ENCODE measurements at places on chromosomes 2 and 18. TPM values are rescaled to one million over a fixed set of nuclear protein-coding genes. Genes with fewer than 3 reads are reported as not detected.
A peak's percentile ranks its signal among the peaks of the same experiment; 100 is the strongest.

- no peak for DNase-seq
These were observed 197.7 kb downstream of the MTX2 start for GRCh38 chr2:176466918-176467452.

The SP5 gene
- not detected for polyA plus RNA-seq

The CCL20 gene
- polyA plus RNA-seq: 0.21 TPM

The FBXO15 gene
- polyA plus RNA-seq: 4.6 TPM

The CTDSP1 gene
- 22.6 TPM for polyA plus RNA-seq

- DNase-seq: no peak
These were observed 669.7 kb downstream of the TDRD15 start for GRCh38 chr2:21793461-21793860.

GRCh38 chr2:232556426-232556825, 5.9 kb downstream of the EIF4E2 start:
- DNase-seq: no peak

The UNC50 gene
- 60.8 TPM for polyA plus RNA-seq

The RRM2 gene
- 61.3 TPM for polyA plus RNA-seq

GRCh38 chr2:100767810-100768806, 51.8 kb upstream of the NPAS2 start:
- no peak for DNase-seq

- no peak for DNase-seq
These were observed 216.9 kb upstream of the FSHR start for GRCh38 chr2:49371128-49371701.

The TNFAIP6 gene
- not detected for polyA plus RNA-seq

GRCh38 chr18:6564950-6565814, 150.5 kb upstream of the L3MBTL4 start:
- peak; percentile 5 for DNase-seq

GRCh38 chr2:101125808-101126207, 25.4 kb downstream of the TBC1D8 start:
- no peak for DNase-seq
